ENCODE measurements at places on chromosomes 1 and 21.

DNA sequence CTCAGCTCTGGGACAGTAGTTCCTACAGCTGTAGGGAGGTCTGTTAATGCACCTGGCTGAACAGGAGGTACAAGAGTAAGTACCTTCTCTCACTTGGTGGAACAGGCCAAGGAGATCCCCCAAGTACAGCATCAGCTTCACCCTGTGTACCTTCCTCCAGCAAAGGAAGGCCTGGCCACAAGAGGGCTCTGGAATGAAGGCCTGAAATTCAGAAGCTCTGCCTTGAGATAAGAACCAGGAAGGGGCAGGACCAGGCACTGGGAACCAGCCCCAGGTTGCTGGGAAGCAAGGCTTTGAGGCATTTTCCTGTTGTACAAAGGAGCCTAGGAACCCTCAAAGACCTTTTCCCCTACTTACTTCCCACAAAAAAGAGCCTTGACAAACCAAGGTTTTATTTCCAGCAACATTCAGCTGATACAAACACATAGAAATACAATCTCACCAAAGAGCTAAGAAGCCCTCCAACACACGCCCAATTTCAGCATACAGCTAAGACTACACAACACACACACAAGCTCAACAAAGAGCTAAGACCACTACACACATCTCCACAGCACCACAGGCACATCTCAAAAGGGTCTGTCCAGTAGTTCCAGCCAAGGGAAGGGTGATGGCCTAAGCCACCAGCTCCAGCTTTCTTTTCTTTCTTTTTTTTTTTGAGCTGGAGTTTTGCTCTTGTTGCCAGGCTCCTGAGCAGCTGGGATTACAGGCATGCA, 23.5 kb downstream of the F11R start:
- no peak for DNase-seq

DNA sequence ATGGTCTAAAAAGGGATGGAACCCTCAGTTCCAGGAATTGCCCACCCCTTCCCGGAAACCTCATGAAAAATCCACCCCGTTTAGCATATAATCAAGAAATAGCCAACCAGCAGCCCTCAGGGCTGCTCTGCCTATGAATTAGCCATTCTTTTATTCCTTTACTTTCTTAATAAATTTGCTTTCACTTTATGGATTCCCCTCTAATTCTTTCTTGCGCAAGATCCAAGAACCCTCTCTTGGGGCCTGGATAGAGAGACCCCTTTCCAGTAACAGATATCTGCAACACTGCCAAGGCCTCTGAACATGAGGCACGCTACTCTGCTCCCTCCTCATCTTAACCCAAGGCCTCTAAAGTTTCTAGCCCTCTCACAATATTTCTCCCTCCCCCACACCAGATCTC, 58.9 kb upstream of the POU2F1 start:
- no peak for DNase-seq

GRCh38 chr1:151759241-151759640, 4.1 kb downstream of the MRPL9 start:
- DNase-seq: no peak

GRCh38 chr1:32858791-32859190, 11.9 kb downstream of the FNDC5 start:
- no peak for DNase-seq

- no peak for DNase-seq
These were observed 642 bp downstream of the RSRP1 start for GRCh38 chr1:25246600-25247023.

DNA sequence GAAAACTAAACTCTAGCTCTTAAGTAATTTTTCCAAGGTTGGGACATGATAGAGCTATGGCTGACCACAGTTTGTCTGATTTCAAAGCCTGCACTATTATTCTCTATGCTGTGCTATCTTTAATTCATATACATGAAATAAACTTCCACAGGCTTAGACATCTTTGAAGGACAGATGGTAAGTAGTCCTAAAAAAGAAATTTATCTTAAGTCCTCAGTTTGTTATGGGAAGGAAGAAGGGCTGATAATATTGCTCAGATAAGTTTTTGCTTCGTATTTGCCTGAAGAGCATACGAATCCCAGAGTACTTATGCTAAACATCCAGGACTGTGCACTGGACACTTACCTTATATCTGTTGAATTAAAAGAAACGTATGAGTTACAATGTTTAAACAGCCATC, 39.6 kb downstream of the VCAM1 start:
- DNase-seq: no peak

DNA sequence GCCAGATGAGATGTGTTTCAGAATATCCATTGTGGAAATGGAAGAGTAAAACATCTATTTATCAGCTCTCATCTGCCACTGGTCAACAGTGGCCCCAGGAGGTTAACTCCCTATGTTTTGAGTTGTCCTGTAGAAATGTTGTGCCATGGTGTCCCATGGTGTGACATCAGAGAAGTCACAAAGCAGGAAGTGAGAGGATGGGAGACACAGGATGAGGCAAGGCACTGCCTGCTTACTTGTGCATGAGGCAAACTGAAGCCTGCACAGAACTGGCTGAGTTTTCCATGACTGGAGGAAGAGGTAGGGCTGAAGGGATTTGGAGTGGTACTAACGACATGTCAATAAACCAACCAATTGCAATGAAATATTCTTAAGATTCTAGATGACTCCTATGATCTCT, 131.5 kb upstream of the ZNF644 start:
- no peak for DNase-seq

DNA sequence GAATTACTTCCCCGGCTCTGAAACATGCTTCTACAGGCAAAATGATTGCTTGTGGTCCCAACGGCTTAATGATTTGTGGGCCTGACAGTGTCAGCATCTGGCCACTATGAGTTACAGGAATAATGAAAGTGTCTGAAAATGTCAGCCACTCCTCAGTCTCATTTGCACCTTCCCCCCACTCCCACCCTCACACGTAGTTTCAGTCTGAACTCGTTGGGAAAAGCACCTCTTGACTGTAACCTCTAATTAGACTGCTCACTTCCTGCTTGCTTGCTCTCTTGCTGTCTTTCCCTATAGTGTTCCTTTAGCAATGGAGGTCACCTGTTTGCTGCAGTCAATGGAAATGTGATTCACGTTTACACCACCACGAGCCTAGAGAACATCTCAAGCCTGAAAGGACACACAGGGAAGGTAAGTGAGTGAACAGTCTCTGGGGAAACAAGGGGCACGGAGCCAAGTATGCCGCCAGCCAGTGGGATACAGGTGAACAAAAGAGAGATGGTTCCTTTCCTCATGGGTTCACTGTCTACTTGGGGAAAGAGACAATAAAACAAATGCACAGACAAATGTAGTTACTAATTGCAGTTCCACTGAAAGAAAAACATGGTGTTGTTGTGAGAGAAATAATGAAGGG, 27.1 kb downstream of the CFAP57 start:
- DNase-seq: no peak

DNA sequence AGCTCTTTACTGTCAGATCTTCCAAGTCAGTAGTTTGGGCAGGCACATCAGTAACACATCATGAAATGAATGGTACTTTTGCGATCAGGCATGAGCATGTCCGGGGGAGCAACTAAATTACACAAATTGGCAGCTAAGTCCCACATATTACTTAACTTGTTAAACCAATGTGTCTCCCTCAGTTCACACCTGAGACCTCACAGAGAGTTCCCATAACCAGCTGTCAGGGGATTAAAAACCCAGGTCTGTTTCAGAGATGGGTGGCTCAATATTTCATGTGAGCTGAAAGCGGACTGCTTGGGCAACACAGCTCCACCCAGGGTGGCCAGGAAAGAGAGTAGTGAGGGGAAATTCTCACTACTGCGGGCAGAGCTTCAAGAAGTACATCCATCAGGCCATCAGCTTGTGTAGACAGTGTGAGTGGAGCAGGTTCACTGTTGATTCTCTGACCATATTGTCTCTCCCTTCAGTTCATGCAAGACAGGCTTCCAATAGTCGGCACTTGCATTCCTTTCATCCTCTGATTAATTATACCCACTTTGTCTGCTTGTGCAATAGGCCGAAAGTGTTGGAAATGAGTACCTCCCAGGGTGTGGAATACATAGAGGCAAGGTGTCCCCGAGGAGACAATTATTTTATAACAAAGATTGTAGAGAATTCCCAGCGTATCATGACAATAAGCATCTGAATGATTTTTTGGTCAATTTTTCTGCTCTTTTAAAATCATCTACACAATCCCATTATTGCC, 139.9 kb downstream of the PTGER3 start:
- no peak for DNase-seq

DNA sequence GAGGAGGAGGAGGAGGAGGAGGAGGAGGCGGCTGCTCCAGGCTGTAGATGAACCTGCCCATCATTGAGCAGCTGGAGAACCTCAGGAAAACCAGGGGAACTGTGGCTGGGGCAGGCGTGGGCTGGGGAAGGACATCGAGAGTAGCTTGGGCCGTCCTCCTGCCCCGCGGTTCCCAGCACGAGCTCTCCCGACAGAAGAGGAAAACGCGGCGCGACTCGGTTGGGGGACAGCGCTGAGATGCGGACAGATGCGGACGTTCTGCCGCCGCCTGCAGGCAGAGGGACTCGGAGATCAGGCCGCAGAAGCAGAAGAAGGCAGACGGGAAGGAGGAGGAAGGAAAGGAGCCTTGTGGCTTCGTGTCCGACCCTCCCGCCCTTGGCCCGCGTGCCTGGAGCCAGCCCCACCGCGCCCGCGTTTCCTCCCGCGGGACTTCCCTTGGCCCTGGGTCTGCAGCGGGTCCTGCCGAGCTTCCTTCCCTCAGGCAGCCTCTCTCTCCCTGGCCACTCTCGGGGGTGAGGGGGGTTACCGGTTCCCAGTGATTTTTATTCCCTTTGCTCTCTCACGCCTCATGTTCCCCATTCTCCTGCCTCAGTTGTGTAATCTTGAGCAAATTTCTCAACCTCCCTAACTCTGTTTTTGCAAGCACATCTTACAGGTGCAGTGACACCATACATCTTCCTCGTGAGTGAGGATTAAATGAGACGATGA, 1.7 kb upstream of the TNFRSF9 start:
- DNase-seq: no peak

- DNase-seq: no peak
These were observed 141.0 kb downstream of the USP25 start for GRCh38 chr21:15870819-15871218.

- DNase-seq: peak; percentile 4
These were observed 69.9 kb downstream of the NAV1 start for GRCh38 chr1:201608635-201609395.

DNA sequence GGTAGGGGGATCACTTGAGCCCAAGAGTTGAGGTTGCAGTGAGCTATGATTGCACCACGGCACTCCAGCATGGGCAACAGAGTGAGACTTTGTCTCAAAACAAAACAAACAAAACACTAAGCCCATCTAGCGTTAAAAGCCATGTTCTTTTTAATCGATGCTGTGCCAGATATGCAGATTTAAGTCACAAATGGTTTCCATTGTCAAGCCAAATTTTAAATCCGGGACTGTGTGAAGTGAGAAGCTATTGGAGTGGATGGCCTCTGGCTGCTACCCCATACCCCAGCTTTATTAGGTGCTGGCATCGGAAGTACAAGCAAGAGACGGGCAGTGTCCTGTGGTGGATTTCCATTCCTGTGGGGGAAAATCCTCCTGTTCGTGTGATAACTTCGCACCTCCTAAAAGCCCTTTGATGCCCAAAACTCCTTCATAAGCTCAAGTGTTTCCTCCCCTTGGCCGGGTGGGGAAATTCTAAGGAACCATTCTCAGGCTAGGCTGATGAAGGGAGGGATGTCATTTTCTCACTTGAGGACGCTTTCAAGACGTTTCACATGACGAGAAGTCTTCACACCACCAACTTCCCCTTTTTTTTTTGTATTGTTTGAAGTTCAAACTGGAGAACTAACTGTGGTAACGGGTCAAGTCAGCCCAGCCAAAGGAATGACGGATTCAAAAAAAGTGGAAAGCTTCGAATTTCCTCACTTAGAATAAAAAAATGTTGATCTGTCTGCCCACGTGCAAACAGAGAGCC, 140.8 kb downstream of the KAZN start:
- no peak for DNase-seq

DNA sequence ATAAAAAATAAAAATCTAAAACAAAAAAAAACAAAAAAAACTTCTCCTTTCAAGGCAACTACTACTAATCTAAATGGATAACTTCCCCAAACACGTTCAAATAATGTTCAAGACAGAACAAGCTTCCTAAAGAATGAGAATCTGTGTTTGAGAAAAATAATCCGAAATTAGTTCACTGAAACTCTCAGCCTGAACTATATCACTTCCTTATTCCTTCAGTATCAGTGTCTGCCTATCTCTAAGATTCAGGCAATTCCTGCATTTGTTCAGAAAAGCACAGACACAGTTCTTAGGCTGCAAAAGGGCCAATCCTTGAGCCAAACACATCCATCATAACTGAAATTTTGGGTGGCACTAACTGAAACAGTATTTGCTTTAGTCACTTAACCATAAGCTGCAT, 22.4 kb downstream of the DSTYK start:
- no peak for DNase-seq

DNA sequence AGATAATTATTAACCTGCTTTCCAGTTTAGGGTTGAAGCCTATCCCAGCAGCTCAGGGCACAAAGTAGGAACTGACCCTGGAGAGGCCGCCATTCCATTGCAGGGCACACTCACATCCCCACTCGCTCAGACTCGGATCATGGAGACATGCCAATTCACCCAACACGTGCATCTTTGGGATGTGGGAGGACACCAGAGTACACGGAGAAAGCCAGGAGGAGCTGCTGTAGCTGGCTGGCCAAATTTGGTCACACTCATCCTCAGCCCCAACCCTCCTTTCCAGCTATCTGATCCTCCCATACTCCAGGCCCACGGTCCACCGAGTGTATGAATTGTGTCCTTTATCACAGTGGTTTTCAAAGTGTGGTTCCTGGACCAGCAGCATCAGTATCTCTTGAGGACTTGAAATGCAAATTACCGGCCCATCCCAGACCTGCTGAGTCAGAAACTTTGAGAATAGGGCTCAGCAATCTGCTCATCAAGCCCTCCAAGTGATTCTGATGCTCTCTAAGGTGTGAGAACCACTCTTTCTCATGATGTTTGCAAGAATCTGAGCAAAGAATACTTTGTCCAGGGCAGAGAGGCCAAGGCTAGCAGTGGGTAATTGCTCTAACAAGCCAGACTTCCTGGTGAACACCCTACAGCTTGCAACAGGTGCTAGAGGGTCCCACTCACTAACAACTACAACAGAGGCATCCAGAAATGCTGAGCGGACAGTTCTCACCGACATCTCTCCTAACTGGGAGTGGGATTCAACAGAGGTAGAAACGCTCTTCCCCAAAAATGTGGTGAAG, 26.3 kb downstream of the IER5 start:
- DNase-seq: no peak

GRCh38 chr1:247440001-247440620, 17.8 kb downstream of the OR2B11 start:
- no peak for DNase-seq

- DNase-seq: no peak
These were observed 167.7 kb downstream of the RUNX1 start for GRCh38 chr21:34881421-34881820.

DNA sequence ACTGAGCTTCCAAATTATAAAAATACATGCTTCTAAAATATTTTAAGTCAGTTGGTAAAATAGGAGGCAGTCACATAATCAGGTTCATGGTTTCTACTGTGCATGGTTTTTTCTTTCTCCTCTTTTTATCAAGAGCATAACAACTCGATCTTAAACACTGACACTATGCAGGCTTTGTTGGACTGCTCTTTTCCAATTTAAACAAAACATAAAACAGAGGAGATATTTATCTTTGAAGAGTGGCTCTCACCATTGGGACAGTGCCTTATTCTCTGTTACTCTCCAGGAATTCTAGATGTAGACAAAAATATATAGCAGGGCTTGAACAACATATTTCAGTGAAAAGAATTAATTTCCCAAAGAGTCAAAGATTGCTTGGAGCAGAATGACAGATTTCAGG, 883.5 kb upstream of the ADGRL2 start:
- no peak for DNase-seq

- DNase-seq: no peak
These were observed 4.8 kb downstream of the MGST3 start for GRCh38 chr1:165635823-165636222.

- DNase-seq: no peak
These were observed 5.9 kb downstream of the SMG7 start for GRCh38 chr1:183477986-183478781.

Measured in cerebellar nuclear complex (tissue), 1 donor.